ENCODE measurements at places on chromosomes 3 and 15.
A peak's percentile ranks its signal among the peaks of the same experiment; 100 is the strongest.

- no peak for DNase-seq
These were observed 28.2 kb upstream of the RSL24D1 start for GRCh38 chr15:55224892-55225291.

DNA sequence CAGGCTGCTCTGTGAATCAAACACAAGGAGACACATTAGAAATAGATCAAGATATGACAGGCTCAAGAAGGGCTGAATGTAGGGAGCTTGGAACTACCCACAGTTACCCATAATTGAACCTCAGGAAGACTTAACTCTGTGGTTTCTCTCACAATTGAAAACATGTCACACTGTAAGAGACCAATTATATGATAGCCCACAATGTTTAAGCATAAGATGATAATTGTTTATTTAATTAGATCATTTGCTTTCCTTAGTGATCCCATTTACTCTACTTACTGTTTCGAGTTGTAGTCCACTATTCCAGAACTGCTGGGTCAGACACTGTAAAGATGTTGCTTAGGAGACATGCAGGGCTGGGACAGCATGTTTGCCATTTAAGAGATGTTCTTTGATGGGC lies 201.3 kb upstream of the RARB start:
- DNase-seq, result no peak

DNA sequence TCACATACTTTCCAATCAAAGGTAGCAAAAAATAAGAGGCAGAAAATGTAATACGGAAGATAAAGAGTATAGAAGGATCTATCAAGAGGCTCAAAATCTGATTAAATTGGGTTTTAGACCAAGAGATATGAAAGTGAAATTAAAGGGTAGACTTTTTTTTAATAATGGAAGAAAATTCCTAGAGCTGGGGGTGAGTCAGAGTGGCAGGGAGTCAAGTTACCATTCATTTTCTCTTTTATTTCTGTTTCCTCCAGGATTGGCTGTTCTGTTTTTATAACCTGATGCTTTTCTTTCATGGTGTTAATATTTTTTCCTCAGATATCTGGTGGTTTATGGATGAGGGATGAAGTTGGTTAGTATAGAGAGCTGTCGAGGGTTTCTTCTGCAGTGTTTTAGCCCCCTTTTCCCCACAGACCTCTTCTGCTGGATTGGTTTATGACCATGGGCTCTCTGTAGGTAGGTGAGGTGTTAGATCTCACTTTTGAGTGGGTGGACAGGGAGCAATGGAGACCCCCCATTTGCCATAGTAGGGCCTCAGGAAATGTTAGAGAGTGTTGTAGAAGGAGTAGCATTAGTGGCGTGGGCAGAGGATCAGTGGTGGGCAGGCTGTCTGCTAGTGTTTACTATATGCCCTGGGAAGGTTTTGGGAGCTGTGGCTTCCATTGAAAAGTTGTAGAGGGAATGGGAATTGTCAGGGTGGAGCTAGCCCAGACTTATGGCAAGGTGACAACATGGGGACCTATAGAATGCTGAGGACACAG lies 201.6 kb upstream of the GOLGA6L4 start:
- no peak for DNase-seq

- no peak for DNase-seq
These were observed 15.2 kb upstream of the ACAN start for GRCh38 chr15:88788036-88788435.

GRCh38 chr3:124985349-124985748 lies 50.8 kb upstream of the MUC13 start:
- DNase-seq, result no peak

DNA sequence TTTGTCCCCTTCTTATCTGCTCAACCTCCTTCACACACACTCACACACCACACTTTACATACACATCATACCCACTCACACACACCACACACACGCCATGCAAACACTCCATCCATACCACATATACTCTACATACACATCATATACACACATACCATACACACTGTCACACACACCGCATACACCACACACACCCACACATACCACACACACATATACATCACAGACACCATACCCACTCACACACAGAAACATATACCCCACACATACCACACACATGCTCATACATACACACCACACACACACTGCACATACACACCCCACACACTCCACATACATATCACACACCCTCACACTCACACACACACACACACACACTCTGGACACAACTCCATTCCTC lies 54.3 kb upstream of the ACP3 start:
- DNase-seq, result no peak

DNA sequence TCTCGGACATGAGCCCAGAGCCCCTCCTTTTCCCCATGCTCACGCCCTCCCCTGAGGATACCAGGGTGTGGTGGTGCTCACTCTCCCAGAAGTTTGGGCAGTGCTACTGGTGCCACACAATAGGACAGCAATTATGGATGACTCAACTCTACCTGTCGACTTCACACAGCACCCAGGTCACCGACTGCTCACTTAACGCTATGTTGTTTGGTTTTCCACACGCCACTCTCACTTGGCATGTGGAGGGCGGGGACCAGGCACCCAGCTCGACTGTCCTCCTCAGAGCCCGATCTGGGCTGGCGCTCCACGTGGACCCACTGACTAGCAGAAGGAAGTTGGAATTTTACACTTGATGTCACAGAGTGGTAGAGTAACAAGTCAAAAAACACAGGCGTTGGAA lies 30.9 kb downstream of the STIMATE start:
- DNase-seq, result no peak

- DNase-seq, result no peak
These were observed 106.5 kb upstream of the CRBN start for GRCh38 chr3:3286014-3286413.

GRCh38 chr3:34421762-34422161 lies 623.3 kb downstream of the PDCD6IP start:
- DNase-seq, result no peak

- no peak for DNase-seq
These were observed 13.2 kb downstream of the ABCC5 start for GRCh38 chr3:184004476-184004875.

GRCh38 chr15:80733460-80733859 lies 38.4 kb downstream of the ABHD17C start:
- no peak for DNase-seq

GRCh38 chr3:2153547-2153946 lies 54.9 kb downstream of the CNTN4 start:
- no peak for DNase-seq

GRCh38 chr3:67605377-67605776 lies 49.0 kb downstream of the SUCLG2 start:
- no peak for DNase-seq

DNA sequence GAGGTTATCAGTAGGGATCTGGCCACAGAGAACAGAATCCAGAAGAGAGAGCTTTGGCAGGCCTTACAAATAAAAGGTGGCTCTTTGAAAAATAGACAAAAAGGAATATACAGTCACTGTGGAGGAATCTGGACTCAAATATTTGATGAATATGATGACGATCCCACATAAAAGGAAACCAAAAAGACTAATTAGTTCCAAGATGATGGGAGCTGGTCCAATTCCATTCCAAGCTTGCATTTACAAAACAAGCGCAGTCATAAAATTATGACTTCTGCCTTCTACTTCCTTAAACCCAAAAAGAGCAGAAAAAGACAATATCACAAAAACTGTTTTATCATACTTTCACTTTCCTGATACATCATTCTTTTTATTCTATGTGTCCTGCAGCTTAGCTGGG lies 285.8 kb downstream of the DIPK2A start:
- DNase-seq, result no peak

- DNase-seq, result no peak
These were observed 26.5 kb downstream of the CD86 start for GRCh38 chr3:122081543-122082247.

DNA sequence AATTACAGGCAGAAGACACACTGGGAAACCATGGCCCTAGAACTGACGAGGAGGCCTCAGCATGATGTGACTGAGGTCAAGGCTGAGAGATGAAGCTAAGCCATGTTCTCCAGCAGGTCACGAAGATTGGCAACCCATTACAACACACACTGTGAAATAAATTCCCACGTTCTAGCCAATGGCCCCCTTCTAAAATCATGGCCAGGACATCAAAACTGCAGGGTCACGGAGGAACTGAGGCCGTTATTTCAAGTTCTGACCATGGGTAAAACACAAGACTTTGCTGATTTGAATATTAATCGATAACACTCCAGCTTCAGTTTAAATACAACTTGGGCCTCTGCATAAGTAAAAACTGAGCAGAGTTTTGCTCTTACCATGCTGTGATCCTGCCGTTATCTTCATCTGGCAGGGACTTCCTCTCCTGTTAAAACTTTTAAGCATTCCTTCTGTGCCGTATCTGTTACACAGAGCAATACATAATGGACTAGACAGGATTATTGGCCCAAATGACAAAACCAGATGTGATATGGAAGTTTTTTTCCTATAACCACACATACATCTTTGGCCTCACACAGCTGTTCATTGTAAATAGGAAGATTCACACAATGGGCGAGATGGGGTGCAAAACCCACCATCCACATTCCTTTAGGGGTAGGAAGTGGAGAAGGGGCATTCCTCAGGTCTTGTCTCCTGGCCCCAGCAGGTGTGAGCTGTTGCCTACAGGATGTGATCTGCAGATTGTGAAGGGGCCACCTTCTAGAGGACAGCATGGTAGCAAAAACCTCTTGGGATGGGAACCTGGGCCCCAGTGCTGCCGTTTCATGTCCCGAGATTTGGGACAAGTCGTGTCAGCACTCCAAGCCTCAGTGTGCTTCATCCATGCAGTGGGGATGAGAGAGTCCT lies 207.4 kb downstream of the OPA1 start:
- DNase-seq, result no peak

DNA sequence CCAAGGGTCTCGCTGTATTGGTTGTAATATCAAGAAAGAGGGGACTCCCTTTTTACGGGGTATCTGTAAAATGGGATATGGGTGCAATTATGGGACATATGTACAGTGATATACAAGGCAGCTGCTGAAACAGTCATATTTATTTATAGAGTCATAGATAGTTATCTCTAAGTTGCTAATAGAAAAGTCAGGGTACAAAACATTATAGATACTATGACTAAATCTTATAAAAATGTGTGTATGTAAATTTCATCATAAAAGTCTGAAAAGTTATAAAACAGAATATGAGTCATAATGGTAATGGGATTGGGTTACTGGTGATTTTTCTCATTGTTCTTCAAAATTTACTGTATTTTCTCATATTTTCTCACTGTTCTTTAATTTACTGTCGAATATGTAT lies 344.9 kb upstream of the SLCO3A1 start:
- DNase-seq, result no peak

DNA sequence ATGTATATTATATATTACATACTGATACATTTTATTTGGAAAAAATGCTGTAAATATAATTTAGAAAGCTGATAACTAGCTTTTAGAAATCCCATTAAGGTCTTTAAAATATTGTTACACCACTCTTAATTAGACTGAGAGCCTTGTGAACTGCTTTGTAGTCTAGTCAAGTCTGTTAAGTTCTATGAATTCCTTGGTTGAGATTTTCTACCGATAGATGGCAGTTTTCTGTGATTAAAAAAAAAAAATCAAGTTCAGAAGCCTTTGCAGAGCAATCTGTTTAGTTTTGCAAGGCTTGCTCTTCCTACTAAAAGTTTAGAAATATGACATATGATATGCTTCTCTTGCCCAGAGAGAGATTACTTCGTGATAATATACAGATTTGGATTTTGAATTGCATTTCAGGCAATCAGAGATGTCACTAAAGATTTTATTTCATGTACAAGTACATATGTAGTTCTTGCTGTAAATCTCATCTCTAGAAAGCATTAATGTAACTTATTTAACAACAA lies 60.4 kb upstream of the SLITRK3 start:
- DNase-seq, result no peak

DNA sequence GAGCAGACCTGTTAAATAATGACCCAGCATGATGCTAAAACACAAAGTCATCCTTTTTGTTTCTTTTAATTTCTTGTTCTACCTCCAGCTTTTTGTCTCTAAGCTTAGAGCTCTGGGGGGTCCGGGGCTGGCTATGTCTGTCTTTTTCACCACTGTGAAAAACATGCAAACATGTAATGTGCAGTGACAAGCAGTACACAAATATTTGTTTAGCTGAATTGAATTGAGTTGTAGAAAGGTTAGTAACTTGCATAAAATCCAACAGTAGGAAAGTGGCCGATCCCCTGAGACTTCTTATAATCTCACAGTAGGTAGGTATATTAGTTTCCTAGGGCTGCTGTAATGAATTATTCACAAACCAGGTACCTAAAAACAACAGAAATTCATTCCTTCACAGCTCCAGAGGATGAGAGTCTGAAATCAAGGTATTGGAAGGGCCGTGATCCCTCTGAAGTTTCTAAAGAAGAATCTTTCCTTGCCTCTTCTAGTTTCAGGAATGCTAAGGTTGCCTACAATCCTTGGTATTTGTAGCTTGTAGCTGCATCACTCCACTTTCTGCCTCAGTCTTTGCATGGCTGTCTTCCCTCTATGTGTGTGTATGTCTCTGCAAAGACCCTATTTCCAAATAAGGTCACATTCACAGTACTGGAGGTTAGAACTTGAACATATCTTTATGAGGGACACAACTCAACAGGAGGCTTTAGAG lies 32.7 kb downstream of the ARL14 start:
- no peak for DNase-seq

- DNase-seq, result no peak
These were observed 52.4 kb downstream of the VGLL3 start for GRCh38 chr3:86938416-86939105.

DNA sequence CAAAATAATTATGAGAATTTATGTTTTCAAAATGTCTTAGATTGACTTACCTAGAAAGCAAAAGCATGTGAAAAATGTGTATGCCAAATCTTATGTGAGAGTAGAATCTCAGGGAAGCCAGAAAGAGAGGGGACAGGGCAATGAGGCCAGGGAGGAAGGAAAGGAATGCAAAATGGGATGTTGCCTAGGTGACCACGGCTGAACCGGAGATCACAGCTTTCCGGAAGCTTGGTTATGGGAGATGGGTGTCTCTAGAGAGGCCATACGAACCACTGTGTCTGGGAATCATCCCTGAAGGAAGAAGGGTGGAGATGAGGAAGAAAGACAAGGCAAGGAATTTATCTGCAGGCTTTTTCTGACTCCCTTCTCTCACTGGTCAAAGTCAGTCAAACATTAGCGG lies 76.0 kb downstream of the SUCLG2 start:
- DNase-seq, result no peak

- DNase-seq, result peak; percentile 34
These were observed 6.3 kb upstream of the PKM start for GRCh38 chr15:72237029-72237852.

DNA sequence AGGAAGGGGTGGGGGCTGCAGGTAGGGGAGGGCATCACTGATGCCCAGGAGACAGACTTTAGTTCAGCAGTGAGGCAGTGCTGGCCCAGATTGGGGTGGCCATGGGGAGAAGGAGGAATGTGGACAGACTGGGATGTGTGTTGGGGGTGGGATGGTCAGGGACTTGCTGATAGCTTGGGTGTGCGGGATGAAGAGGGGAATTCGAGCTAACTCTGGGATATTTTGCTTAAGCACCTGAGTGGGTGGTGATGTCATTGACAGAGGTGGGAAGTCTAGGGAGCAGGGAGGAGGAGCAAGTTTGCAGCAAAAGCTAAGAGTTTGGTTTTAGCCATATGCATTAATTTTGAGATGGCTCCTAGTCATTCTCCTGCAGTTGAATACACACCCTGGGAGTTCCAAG lies 207.5 kb downstream of the RPLP1 start:
- DNase-seq, result no peak

- DNase-seq, result no peak
These were observed 18.7 kb downstream of the TMPRSS7 start for GRCh38 chr3:112053229-112053628.

- no peak for DNase-seq
These were observed 124.3 kb upstream of the SPRED1 start for GRCh38 chr15:38128341-38128781.

- no peak for DNase-seq
These were observed 9.6 kb upstream of the FAM174B start for GRCh38 chr15:92665100-92665555.

- no peak for DNase-seq
These were observed 11.0 kb downstream of the TBL1XR1 start for GRCh38 chr3:177186306-177186705.

Data from stimulated activated CD4-positive, alpha-beta T cell treated with anti-CD3 and anti-CD28 coated beads, Interleukin-15, amount 100 ng/mL, for 1 hour (primary cell).